ENCODE measurements at places on chromosomes 12 and 14.

DNA sequence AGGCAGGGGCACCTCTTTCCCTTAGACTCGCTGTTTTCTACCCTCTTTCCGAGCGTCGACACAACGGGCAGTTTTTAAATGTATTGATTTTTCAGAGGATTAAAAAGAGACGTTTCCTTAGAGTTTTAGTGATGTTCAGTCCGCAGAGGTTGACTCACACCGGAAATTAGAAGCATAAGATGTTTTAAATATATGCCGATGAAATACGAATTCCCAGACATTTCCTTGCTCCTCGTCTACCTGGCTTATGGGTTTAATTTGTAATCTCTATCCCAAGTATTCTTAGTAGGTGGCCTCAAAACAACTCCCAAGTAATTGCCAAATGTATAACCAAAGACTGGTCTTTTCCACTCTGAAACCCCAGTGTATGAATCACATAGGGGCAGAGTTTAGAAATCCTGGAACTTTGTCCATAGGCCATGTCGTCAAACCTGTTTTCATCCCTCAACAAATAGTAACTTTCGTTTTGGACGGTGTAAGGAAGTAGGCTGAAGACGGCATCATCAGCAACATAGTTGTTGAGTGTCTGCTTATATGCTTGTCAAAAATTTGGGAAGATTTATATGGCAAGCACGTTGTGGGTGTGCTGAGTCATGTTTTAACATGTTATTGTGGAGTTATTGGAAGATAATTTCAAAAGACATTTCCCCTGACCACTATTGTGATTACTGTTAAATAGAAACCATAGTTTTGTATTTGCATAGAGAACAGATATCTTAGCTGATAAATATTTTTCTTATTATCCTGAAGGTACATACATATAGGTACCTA is 824 bp downstream of the TBK1 start:
- no peak for DNase-seq

DNA sequence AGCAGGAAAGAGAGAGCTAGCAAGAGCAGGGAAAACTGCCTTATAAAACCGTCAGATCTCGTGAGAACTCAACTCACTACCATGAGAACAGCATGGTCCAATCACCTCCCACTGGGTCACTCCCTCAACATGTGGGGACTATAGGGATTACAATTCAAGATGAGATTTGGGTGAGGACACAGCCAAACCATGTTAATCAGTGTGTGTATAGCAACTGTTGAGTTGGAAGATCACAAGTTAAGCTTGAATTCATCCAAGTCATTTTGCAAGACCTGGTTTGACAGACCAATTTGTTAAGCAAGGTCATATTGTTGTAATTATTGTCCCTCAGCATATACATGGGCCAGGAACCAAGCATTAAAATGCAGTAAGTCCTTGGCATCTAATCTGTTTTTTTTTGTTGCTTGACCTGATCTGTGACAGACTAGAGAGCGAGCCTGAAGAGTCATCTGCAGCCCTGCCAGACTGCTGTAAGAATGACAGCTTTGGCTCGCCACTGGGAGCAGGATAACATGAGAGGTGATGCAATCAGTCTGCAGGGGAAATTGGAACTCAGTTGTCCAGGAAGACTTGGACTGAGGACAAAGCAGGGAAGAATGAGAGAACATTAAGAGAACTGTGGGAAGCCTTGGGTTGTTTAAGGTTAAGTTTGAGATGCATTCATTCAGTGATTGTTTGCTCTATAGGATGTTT is 297.6 kb upstream of the SEL1L start:
- no peak for DNase-seq

GRCh38 chr12:50923361-50924130 is 28.8 kb upstream of the HIGD1C start:
- no peak for DNase-seq

- DNase-seq: no peak
These were observed 96.2 kb downstream of the PTPRB start for GRCh38 chr12:70540996-70541395.

DNA sequence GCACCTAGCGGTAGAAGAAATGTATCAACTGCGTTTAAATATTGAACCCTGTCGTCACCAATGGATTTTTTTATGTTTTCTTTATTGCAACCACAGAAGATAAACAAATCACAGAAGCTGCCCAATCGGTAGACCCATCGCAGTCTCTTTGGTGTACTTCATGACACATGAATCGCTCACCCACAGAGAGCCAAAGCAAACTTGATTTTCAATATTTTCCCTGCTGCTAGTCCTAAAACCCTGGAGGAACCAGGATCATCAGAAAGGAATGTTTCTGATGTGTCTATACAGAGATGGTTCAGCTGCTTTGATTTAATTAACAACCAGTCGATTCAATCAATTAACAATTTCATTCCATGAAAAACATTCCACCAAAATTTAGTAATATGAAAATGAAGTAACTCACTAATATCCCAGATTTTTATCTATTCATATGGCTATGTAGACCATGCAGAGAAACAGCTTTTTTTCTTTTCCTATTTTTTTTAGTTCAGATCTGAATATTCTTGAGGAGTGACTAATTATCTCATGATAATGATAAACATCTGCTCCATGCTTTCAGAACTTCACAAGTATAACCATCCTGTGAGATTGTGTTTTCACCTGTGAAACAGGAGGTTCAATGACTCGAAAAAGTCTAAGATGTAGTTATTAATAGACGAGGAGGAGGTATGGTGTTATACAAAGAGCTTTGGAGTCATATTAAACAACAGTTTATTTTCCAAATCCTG is 46.1 kb downstream of the DIO2 start:
- DNase-seq: no peak

DNA sequence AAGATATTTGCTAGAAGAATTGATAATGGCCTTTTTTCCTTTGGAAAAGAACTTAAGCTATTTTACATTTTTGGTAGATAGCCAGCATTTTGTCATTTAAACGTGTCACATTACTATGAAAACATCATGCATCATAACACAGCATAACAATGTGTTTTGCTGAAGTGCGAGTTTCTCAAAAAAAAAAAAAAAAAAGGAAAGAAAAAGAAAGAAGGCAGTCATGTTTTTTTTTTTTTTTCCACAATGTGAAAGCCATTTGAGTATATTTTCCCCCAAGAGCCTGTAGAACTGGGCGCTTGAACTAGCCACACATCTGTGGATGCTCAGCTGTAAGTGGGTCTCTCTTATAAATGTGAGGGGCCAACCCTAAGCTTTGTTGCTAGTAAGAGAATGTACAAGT is 300.1 kb downstream of the AKAP6 start:
- DNase-seq: no peak

- no peak for DNase-seq
These were observed 36.2 kb upstream of the FZD10 start for GRCh38 chr12:130126023-130126432.

DNA sequence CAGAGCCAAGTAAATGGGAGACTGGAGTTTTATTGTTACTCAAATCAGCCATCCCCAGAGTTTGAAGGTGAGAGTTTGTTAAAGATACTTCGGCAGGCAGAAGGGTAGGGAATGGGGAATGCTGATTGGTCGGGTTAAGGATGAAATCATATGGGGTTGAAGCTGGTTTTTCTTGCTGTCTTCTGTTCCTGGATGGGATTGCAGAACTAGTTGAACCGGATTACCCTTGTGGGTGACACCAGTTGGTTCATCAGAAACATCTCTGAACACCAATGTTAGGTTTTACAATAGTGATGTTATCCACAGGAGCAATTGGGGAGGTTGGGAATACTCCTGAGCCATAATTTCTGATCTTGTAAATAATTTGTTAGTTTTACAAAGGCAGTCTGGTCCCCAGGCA is 18.7 kb upstream of the SMCO2 start:
- no peak for DNase-seq

- no peak for DNase-seq
These were observed 333.7 kb downstream of the DAD1 start for GRCh38 chr14:22255017-22255950.

GRCh38 chr12:7497661-7498060 is 5.9 kb downstream of the CD163 start:
- DNase-seq: no peak

DNA sequence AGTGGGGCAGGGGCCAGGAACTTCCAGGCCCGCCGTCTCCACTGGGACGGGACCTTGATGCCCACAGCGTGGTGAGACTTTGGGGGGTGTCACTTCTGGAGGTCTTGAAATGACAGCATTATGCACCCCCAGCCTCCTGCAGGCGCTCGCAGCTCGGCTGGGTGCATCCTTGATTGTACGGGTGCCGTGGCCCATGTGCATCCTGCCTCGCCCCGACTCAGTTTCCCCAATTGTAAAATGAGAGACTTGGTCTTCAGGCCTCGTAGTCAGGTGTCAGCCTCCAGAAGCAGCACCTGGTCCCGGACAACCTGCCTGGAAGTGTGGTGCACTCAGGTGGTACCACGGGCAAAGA is 8.9 kb upstream of the PUS1 start:
- DNase-seq: no peak

DNA sequence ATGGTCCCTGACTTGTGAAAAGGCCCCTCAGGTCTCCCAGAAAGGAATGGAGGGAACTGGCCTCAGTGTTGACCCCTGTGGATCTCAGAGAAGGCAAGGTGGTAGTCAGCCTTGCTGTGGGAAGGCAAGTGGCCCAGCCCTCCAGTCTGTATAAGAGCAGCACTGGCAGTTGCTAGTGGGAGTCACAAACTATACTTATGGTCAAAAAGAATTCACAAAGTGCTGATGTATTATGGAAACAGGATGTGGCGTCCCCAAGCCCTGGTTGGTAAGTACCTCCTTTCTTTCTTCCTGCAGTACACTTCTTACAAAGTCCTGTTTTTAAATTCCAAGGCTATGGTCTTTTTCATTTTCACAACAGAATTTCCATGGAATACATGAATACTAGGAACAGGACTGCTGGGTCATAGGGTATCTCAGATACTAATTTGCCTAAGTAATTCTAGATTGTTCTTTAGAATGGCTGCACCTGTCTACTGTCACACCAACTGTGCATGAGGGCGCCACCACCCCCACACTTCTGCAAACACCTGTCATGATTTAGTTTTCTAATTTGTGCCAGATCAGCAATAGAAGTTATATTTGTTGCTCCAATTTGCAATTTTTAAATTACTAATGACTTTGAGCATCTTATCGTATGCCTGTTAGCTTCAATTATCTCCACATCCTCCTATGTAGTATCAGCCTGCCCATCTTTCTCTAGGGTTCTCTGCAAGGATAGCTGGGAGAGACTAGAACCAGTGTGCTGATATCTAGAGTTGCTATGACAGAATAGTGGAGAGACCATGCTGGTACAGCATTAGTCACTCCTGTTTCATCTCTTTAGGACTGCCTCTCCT is 40.7 kb upstream of the TMEM263 start:
- DNase-seq: no peak

Measured in activated T-cell treated with anti-CD3 and anti-CD28 coated beads, Interleukin-2, amount 50 U/mL, for 1 hour (primary cell).